ENCODE measurements at places on chromosomes 1 and 21.

- no peaks in the 10 kb centered on the region for H3K36me3 ChIP-seq
- no peaks in the 10 kb centered on the region for H3K4me1 ChIP-seq
- no peak for DNase-seq
- no peak overlapping the region for H3K27ac ChIP-seq
- H3K27me3 ChIP-seq, result no peaks in the 10 kb centered on the region
Measured at GRCh38 chr21:40845441-40845995, 1.4 kb downstream of the DSCAM start.

GRCh38 chr1:36154765-36155407, 1.1 kb upstream of the MAP7D1 start:
- peaks cover 75% of the 10 kb centered on the region for H3K4me1 ChIP-seq
- peak overlapping the region; percentile 92 for H3K27ac ChIP-seq
- no peaks in the 10 kb centered on the region for H3K27me3 ChIP-seq
- no peaks in the 10 kb centered on the region for H3K36me3 ChIP-seq
- H3K4me3 ChIP-seq, result peak overlapping the region; percentile 98

- H3K36me3 ChIP-seq, result no peaks in the 10 kb centered on the region
- H3K4me1 ChIP-seq, result no peaks in the 10 kb centered on the region
- H3K27me3 ChIP-seq, result no peaks in the 10 kb centered on the region
- no peak overlapping the region for H3K4me3 ChIP-seq
- DNase-seq, result no peak
Measured at GRCh38 chr1:164589961-164590507, 31.1 kb downstream of the PBX1 start.

DNA sequence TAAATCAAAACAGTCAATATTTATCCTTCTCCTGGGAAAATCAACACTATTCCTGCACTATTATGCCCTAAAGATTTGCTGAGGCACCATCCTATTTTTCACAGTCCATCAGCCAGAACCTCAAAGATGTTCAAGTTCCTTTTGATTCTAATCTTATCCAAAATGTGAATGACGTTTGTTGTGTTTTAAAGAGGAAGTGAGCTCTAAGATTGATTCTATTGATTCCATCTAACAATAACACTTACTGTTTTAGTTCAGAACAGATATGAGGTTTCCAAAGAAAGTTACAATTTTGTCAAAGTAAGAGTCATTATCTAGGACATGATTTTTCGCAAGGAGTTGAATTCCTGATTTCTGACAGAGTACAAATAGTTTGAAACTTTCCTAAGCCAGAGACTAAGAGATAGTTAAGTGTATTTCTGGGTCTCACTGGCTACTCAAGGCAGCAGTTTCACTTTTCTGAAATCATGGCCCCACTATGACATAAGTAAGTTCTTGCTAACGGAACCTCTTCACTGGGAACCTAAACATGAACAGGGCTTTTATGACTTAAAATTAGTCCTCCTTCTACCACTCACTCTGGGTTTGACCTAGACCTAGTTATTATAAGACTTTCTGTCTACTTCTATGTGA, 84.7 kb downstream of the LHX9 start:
- no peak overlapping the region for H3K4me3 ChIP-seq
- no peaks in the 10 kb centered on the region for H3K27me3 ChIP-seq
- H3K4me1 ChIP-seq, result no peaks in the 10 kb centered on the region
- H3K36me3 ChIP-seq, result no peaks in the 10 kb centered on the region
- DNase-seq, result no peak

All from CD8-positive, alpha-beta memory T cell (primary cell).